Activated CD4-positive, alpha-beta T cell treated with anti-CD3 and anti-CD28 coated beads for 1 hour (primary cell): ENCODE measurements at places on chromosomes 16 and 17.

DNA sequence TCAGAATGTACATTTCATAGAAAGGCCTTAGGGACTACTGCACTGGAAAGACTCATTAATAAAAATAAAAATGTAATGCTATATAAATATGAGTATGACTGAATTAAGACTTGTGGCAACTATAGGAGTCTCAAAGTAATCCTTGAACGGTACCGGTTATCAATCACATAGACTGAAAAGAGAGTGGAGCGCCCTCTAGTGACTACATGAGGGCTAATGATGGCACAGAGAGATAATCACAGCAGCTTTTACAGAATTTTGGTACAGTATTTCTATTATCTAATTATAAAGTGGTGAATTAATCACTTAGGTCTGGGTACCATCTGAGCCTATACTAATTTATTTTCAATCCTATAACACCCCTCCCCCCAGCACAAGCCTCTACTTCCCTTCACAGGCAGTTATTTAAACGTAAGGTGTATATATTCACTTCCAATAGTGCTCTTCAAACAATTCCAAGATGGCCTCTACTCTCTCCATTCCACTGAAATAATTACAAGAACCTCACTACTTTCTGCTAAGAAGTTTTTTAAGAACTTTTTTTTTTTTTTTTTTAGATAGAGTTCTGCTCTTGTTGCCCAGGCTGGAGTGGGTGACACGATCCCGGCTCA is 40.7 kb upstream of the ANKFY1 start:
- peak; percentile 19 for DNase-seq

DNA sequence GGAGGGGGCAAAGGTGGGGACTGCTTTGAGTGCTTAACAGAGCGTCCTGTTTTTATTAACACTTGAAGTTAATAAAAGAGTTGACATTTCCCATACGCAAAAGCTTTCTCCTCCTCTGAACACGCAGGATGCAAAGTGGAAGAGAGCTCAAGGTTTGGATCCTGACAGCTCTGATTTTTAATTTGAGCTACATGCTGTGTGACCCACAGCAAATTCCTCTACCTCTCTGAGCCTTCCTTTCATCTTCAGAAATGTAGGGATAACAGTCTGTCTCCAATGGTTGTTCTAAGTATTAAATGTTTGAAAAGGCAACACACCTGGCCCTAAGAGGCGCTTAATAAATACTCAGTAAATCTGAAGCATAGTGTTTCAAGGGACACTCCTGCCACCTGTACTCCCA is 93.0 kb downstream of the CDYL2 start:
- DNase-seq: no peak

- no peak for DNase-seq
Observed at GRCh38 chr16:51464996-51465395, 313.9 kb upstream of the SALL1 start.

- no peak for DNase-seq
Observed at GRCh38 chr16:66752379-66752778, 970 bp upstream of the DYNC1LI2 start.

- no peak for DNase-seq
Observed at GRCh38 chr16:85357924-85358505, 245.7 kb upstream of the CIBAR2 start.

GRCh38 chr17:73323409-73324159 is 11.8 kb upstream of the CDC42EP4 start:
- DNase-seq: no peak

DNA sequence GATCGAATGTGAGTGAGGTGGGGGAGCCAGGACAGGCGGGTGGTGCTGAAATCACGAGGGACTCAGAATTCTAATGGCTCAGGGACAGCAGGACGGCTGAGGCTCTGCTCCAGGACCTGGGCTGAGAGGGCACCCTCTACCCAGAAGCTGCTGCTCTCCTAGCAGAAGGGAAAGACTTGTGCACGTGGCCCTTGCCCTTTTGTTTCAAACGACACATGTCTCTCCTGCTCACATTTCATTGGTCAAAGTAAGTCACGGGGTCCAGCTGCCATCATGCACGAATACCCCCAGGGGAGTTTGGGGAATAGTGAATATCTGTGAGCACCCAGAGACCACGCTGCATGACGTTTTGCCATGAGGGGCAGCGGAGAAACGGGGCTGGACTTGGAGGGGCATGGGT is 73.2 kb downstream of the RTN4RL1 start:
- no peak for DNase-seq

DNA sequence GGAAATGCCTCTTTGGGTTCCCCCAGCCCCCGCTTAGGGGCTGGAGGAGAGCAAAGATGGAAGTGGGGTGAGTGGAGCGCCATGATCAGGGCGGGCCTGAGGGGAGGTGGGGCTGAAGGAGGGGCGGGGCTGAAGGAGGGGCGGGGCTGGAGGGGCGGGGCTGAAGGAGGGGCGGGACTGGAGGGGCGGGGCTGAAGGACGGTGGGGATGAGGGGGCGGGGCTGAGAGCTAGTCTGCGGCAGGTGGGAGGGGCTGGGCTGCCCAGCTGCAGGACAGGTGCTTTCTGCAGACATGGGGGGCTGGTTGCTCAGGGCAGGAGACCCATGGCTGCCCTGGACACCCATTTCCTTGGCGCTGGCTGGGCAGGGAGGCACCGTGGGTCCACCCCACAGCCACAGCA is 39.1 kb upstream of the PABPN1L start:
- no peak for DNase-seq

DNA sequence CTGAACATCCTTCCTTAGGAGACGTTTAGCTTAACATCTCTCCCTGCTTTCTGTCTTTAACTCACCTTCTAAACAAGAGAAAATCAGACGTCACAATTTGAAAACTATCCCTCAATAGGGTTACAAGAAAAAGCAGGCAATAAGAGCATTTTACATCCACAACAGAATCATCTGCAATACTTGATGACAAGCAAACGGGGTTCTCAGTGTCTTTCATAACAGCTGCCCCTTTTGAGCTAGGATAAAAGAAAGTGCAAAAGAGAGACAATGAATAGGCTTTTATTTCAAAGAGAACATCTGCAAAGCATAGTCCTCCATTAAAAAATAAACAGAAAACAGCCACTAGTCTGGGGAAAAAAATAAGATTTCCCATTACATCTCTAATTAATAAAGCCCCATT is 13.2 kb downstream of the XYLT1 start:
- no peak for DNase-seq

- no peak for DNase-seq
Observed at GRCh38 chr17:34024806-34025551, 230.1 kb upstream of the CCL2 start.

DNA sequence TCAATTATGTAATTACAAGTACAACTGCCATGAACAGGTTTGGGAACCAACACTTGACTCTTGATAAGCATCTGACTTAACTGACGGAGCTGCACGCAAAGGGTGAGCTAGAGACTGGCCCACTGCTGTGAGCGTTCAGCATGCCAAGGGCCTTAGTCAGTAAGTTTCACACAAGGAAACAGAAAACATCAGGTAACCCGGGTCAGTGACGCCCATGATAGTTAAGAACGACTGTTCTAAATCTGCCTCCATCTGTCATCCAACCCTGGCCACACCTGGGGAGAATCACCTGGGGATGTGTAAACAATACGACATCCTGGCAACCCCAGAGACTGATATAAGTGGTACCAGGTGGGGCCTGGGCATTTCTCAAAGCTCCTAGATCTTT is 12.3 kb downstream of the SMIM5 start:
- DNase-seq: no peak

- DNase-seq: no peak
Observed at GRCh38 chr16:70753694-70754325, 47.1 kb downstream of the VAC14 start.

- no peak for DNase-seq
Observed at GRCh38 chr17:7922269-7922844, 6.3 kb upstream of the RNF227 start.

DNA sequence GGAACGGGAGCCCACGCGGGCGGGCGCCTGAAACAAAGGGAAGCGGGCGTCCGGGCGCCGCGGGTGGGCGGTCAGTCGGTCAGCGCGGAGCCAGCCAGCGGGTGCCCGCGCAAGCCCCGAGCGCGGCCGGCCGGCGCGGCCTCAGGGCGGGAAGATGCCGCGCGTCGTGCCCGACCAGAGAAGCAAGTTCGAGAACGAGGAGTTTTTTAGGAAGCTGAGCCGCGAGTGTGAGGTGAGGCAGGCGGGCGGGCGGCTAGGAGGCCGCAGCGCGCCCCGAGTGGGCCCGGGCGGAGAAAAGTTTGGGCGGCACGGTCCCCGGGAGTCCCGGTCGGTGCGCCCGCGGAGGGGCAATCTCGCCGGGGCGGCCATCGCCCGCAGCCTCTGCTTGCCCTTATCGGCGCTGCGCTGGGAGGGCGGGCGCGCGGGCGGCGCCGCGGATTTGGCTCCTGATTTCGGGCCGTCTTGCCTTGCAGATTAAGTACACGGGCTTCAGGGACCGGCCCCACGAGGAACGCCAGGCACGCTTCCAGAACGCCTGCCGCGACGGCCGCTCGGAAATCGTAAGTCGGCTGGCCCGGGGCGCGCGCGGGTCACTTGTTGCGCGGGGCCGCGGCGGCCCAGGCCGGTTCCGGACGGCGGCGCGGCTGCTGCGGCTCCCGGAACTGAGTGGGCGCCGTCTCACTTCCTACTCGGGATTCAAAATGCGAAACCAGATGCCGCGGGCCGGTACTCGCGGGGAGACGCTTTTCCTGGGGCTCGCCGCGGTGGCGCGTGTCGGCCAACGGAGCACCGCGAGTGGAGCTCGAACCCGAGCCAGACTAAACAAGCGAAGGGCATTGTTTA is 526 bp downstream of the CBFB start:
- peak; percentile 32 for DNase-seq

- no peak for DNase-seq
Observed at GRCh38 chr17:4582691-4583090, 1.6 kb upstream of the SMTNL2 start.

GRCh38 chr17:66663041-66663606 is 171.8 kb upstream of the CACNG5 start:
- DNase-seq: no peak

DNA sequence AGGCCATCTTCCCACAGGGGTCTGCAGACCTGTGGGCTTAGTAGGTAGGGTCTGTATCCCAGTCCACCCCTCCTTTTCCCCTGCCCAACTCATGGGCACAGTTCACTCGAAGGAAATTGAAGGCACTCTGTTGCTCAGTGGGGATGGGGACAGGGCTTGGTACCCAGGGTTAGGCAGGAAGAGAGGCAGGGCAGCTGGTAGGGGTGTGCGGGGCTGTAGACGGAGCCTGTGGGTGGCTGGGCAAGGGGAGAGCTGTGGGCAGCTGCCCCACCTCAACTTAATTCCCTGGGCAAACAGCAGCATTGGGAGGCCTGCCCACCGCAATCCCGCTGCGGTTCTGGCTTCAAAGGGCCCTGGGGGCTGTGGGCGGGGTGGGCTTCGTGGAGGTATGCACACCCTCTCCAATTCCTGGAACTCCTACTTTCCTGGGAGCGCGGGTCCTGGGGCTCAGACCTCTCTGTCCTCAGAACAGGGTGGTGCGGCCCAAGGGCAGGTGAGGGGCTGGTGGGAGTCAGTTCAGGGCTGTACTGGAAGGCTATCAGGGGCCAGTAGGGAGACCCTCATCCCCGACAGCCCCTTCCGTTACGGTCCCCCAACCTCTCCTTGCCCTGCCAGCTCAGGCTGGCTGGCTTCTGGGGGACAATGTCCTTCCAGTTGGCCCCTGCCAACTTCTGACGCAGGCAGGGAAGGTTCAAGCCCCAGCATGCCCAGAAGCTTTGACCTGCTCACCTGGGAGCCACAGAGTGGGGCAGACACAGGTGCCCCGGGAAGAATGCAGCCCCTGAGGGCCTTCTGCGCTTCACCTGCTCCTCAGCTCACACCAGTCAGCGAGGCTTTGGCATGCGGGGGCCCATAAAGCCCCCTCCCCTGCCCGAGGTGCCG is 9.1 kb downstream of the FOXJ1 start:
- no peak for DNase-seq

GRCh38 chr16:54430491-54431030 is 144.0 kb upstream of the IRX3 start:
- no peak for DNase-seq

GRCh38 chr16:1723450-1724147 is 17.6 kb downstream of the MAPK8IP3 start:
- no peak for DNase-seq

DNA sequence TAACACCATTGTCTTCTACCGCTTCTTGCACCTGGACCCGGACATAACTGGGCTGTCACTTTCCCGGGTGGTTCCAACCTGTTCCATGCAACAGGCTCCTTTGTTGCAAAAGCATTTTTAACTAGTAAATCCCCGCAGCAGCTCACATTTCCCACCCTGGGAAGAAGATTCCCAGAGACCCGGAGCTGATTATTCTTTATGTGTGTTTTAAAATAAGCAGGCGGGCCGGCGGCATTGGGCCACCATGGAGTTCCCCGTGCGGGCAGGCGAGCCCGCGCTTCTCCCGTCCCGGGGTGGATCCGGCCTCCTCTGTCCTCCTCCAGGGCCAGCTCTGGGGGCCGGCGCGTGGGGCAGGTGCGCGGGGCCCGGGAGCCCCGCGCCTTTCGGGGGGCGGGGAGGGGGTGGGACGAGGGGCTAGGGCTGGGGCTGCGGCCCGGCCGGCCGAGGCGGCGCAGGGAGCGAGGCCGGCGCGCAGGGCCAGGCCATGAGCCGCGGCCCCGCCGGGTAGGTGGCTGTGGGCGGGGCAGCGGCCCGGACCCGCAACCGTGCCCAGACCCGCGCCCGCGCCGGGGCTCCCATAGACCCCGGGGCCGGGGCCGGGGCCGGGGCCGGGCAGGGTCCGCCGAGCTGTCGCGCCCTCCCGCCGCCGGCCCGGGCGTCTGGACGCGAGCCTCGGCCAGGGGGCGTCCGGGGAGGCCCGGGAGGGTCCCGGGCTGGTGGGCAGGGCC is 1.7 kb downstream of the CRAMP1 start:
- no peak for DNase-seq
